ENCODE measurements at places on chromosomes 3 and 15.

- DNase-seq, result no peak
Observed at GRCh38 chr3:100489118-100489517, 3.3 kb upstream of the TMEM45A start.

DNA sequence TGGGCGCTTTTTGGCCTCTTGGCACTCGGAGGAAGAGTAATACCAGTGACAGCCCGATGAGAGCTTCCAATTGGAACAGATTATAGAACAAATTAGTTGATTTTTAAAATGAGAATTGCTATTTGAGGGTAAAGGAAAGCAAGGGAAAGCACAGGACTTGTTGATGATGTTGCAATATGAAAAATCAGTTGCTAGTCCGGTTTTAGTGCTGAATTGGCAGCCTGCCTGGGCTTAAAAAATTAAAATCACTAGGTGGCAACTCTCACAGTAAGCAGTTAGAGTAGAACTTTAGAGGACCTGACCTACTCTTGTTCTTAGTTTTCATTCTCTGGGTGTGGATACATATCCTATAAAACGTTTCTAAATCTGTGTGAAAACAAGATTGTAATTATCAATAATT is 2.1 kb upstream of the SCAANT1 start:
- DNase-seq, result no peak

DNA sequence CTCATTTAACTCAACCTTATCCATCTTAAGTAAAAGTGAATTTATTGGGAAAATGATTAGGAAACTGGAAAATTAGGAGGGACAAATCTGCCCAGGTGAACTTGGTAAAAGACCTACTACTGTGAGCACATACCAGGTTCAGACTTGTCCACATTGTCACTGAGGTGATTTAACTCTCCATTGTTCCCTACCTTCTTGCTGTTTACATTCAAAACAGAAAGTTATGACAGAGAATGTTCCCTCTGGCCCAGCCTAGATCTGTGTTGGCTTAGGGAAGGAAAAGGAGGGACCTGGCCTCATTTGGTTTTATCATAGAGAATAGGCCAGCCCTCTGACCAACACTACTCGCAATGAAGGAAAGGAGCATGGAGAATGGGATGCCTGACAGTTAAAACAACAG is 117.6 kb downstream of the SATB1 start:
- DNase-seq, result no peak

- peak; percentile 32 for DNase-seq
Observed at GRCh38 chr15:85580879-85581278, 200.5 kb downstream of the AKAP13 start.

GRCh38 chr3:63050548-63051177 is 175.4 kb upstream of the CADPS start:
- DNase-seq, result no peak

- DNase-seq, result no peak
Observed at GRCh38 chr3:96039632-96040031, 774.8 kb upstream of the EPHA6 start.

DNA sequence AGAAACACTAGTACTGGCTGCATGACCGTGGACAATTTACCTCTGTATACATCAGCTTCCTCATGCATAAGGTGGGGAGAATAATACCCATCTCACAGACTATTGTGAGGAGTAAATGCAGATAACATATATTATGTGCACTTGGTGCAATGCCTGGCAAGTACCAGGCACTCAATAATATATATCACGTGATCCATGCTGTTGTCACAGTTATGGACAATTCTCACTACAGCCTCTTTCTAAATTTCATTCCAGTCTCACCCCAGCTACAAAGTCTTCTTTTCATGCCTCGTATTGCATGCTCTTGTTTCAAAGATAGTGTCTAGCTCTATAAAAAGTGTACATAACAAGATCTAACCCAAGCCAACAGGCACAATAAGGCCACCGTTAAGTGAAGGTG is 494.3 kb upstream of the ADAMTS9 start:
- DNase-seq, result no peak

- DNase-seq, result no peak
Observed at GRCh38 chr3:155393316-155393715, 99.8 kb upstream of the STRIT1 start.

- no peak for DNase-seq
Observed at GRCh38 chr15:80841541-80841940, 62.4 kb downstream of the CEMIP start.

DNA sequence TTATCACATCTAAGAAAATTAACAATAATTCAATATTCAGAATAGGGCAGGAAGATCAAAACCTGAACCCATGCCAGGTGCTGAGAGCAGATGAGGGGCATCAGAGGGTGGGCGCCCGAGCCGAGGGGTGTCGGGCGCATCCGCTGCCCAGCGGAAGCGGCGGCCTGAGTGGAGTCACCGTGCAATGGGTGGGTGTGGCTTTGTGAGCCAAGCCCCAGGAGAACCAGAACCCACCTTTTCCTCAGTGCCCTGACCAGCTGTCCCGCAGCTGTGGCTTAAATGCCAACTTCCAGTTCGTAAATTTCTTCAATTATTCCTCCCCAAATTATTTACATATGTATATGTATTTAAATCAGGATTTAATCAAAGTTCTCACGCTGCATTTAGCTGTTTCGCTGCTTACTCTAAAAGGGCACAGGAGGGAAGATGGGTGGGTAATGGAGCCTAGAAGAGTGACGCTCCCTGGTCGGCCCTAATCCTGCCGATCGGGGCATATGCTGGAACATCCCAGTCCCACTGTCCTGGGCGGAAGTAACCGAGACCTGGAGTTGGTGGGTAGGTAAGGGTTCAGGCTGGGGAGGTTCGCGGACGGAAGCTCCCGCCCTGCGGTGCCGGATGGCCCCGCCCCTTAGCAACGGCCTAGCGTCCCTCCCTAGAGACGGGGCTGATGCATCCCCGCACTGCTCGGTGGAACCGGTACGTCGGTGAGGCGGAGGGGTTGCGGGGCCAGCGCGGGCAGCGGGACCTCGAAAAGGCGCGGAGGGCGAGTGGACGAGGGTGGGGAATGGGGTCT is 1.3 kb downstream of the DNAH1 start:
- peak; percentile 71 for DNase-seq

DNA sequence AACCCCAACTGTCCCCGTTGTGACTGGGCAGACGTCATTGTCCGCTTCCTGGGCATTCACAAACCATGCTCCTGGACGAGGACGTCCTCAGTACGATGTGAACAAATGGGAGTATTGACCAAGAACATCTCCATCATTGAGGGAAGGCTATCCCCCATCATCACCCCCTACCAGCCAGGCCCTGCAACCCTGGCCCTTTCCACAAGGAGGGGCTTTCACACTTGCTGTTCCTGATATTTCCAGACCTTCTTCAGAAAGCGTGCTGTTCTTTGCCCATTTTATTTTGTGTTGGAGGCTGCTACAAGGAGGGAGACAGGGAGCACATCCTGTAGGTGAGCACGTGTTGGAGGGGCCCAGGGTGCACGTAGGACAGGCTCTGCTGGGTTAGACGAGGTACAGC is 277.0 kb upstream of the LRRC3B start:
- DNase-seq, result no peak

GRCh38 chr3:107999215-107999775 is 91.5 kb downstream of the CD47 start:
- DNase-seq, result no peak

DNA sequence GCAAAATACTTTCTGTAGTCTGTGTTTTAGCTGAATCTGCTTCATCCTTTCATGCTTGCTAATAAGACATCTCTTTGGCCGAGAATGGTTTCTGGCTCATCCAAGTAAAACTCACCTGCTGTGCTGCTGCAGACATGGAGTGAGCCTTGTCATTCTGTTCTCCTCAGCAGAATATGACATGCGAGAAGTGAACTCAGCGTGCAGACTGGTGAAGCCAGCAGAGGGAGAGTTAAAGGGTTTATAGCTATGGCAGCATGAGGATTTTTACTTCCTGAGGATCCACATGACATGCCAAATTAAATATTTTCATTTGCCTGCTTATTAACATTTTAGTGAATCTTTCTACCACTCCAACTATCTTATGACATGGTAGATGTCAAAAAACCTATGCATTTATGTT is 658.4 kb upstream of the NECTIN3 start:
- no peak for DNase-seq

DNA sequence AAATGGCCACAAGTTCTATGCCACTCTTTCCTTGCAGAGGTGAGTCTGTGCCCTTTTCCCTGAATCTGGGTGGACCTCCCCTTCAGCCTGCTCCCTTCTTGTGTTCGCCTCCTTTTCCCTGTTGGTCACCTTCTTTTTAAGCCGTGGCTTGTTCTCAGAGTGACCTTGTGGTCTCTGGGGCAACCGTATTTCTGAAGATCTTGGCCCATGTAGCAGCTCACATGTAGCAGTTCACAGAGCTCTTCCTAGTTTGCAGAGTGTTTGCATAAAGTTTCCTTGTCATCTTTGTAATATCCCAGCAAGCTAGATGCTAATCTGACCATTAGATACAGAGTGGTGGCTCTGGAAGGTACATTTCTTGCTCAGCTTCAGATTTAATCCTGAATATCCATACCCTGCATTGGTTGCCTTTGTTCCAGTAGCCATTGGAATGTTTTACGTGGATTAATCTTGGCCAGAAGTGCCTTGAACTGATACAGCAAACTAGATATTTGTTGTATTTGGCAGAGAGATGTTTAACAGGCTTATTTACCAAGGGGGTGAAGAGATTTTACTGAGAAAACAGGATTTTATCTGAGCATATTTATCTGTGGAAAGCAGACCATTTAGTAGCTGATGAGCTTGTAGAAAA is 40.7 kb upstream of the BSN start:
- DNase-seq, result no peak

DNA sequence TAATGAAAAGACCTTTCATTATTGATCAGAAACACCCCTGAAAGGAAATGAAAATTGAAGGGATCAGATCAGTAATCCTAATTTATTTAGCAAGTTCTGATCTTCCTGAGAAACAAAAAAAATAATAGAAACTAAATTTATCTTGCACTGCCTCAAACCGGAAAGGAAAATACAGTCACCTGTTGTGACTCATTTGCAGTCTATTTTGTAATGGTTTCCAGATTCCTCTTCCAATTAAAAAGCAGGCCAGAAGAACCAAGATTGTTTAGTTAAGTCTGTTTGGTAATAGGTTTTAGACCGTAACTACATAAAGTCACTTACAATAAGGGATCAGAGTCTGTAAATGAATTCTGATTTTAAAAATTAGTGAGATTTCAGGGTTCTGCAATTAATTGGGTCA is 49.7 kb upstream of the ATOSA start:
- no peak for DNase-seq

- DNase-seq, result peak; percentile 2
Observed at GRCh38 chr3:27345493-27345892, 23.7 kb downstream of the NEK10 start.

DNA sequence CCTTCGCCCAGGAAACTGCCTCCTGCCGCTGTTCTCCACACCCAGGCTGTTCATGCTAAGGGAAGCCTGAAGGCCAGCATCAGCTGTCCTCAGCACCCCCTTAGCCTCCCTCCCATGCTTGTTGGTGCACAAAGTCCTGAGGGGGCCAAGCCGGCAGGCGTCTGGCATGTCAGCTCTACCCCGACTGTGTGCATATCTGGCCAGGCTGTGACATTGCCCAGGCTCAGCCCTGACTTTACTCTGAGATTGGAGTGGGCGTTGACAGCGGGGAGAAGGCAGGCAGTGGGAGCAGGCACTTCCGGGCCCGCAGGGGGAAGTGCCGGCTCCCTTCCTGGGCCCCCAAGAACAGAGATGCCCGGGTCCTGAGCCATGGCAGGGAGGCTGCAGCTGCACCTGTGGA is 492.2 kb downstream of the AGBL1 start:
- no peak for DNase-seq

DNA sequence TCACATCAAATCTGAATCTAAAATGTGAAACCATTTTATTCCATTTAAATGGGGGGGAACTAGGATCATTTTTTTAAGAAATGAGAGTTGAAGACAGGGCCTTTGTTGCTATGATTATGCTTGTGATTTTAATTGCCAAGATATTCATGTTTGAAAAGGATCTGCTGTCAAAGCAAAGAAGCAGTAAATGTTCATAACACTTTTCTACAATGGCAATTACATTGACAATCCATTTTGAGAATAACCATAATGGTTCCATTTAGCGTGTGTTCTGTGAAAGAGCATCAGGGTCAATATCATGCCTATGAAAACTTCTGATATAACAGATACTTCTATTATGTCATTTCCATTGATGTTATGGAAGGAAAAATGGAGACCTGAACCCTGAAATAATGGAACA is 745.8 kb upstream of the SGO1 start:
- DNase-seq, result no peak

GRCh38 chr3:59265566-59265965 is 215.7 kb upstream of the CFAP20DC start:
- no peak for DNase-seq

GRCh38 chr3:31307131-31307785 is 225.5 kb upstream of the STT3B start:
- DNase-seq, result no peak

DNA sequence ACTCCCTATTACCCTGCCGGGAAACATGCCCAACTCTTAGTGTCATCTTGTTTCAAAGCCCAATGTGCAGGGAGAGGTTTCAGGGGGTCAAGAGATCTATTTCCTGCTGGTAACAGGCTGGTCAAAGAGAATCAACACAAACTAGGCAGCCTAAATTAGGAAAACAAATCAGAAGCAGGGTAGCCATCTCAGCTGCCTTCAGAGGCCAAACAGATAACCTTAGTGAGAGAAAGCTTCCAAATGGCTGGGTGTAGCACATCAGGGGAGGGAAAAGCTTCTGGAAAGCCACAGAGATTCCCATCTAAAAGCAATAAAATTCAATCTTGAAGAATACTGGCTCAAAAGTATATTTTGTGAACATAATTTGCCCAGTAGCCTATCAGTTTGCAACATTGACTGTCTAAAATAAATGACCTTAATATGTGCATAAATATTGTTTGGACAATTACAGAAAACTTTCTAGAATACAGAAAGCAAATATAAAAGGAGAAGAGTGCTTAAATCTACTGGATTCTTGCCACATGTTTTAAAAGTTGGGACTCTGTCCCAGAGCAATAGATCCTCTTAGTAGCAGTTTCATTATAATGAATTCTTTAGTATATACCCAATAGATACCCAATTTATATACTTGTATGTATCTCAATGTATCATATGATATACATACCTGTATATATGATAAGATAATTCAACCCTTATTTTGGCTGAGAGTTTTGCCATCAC is 371.9 kb upstream of the RARB start:
- DNase-seq, result no peak

- no peak for DNase-seq
Observed at GRCh38 chr3:160196511-160197104, 28.6 kb upstream of the C3orf80 start.

- no peak for DNase-seq
Observed at GRCh38 chr15:52294881-52295420, 653 bp downstream of the MYO5C start.

DNA sequence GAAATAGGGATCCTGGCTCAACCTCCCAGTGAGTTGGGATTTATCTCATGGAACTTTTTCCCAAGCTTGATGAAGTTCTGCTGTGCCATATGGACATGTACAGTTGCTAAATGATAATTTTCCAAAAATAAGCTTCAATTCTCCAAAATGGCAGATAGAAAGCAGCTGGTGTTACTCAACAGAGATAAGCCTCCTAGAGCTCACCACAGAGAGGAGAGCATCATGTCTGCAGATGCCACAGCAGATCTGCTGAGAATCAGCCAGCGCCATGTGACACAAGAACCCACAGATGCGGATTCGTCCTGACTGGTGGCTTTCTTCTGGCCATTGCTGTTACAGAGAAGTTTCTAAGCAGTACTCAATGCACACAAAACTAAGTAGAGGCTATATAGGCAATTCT is 50.6 kb downstream of the AGTR1 start:
- DNase-seq, result no peak

All from activated T-helper 1 cell treated with anti-CD3 and anti-CD28 coated beads, Interleukin-12 subunit alpha, Interleukin-12 subunit beta, Interleukin-2, Interleukin-4 antibody, amounts not matched to agents 30 ng/mL and 10 ng/mL and 1 ng/mL, durations not matched to agents 14 hours and 24 hours and 36 hours (primary cell).